Uterine smooth muscle cell (primary cell): ENCODE measurements at places on chromosomes 1 and 21. TPM values are rescaled to one million over a fixed set of nuclear protein-coding genes. Genes with fewer than 3 reads are reported as not detected.

FBXO44 gene
- 10.0 and 24.5 TPM in 2 replicates for total RNA-seq

PRSS38 gene
- total RNA-seq: not detected in 2 replicates

CNKSR1 gene
- total RNA-seq: 0.22 TPM in 1 of 2 replicates, not detected in the other

RIPPLY3 gene
- not detected in 2 replicates for total RNA-seq

PROK1 gene
- not detected in 2 replicates for total RNA-seq

SYT11 gene
- total RNA-seq: 40.4 and 46.0 TPM in 2 replicates

LGR6 gene
- total RNA-seq: not detected in 2 replicates

LRIG2 gene
- 13.7 and 15.2 TPM in 2 replicates for total RNA-seq

PLPPR4 gene
- total RNA-seq: 0.22 and 0.25 TPM in 2 replicates

C1orf56 gene
- 1.4 and 1.7 TPM in 2 replicates for total RNA-seq

TPTE gene
- total RNA-seq: not detected in 2 replicates

OSCP1 gene
- total RNA-seq: 7.7 and 15.5 TPM in 2 replicates

ZNF695 gene
- total RNA-seq: 2.2 and 4.0 TPM in 2 replicates

CFAP107 gene
- 0.12 TPM in 1 of 2 replicates, not detected in the other for total RNA-seq

ZNF648 gene
- total RNA-seq: not detected in 2 replicates

ZNF697 gene
- total RNA-seq: 19.9 and 25.9 TPM in 2 replicates
